Upper lobe of right lung (tissue), 1 donor: ENCODE measurements at places on chromosomes 5 and 9. TPM values are rescaled to one million over a fixed set of nuclear protein-coding genes. Genes with fewer than 3 reads are reported as not detected.

Gene HCN1
- total RNA-seq: 0.12 TPM

Gene GEMIN5
- 13.9 TPM for total RNA-seq

Gene IL9
- not detected for total RNA-seq

Gene PFN3
- total RNA-seq: not detected

Gene TIMD4
- total RNA-seq: not detected

Gene PCDHA1
- total RNA-seq: not detected

Gene CTXN3
- total RNA-seq: not detected

Gene PNPLA7
- total RNA-seq: 13.7 TPM

Gene HAND1
- total RNA-seq: not detected
